ENCODE measurements at places on chromosomes 4 and X.

DNA sequence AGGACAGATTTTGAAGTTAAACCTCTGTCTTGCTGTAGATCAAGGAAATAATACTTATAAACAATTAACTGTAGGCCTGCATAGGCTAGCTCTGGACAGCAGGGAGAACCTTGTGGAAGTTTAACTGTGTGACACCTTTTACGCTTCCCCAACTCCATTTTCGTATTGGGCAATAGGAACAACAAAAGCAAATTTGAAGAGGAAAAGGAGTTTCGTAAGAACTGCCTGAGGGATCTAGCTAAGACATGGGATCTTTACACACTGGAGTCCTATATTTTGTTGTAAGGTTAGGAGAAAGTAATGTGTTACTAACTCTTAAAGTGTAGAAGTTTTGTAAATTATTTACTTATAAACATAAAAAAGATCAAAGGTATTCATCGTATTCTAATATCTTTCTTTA is 324.9 kb upstream of the CASK start:
- DNase-seq, result no peak

DNA sequence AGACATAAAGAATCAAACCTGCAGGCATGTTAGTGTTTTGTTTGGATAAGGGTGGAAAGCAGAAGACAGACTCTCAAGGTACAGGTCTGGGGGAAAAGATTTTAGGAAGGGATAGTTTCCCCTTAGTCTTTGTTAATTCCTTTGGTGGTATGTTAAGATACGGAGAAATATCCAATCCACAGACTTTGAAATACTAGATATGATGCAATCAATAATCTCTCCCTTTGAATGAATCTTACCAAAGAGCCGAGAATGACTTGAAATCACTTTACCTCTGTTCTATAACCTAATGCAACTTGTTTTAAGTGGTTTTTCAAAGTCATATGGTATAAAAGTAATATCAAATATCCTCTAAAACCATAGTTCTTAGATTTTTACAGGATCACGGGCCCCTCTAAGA is 5.3 kb upstream of the BDH2 start:
- no peak for DNase-seq

DNA sequence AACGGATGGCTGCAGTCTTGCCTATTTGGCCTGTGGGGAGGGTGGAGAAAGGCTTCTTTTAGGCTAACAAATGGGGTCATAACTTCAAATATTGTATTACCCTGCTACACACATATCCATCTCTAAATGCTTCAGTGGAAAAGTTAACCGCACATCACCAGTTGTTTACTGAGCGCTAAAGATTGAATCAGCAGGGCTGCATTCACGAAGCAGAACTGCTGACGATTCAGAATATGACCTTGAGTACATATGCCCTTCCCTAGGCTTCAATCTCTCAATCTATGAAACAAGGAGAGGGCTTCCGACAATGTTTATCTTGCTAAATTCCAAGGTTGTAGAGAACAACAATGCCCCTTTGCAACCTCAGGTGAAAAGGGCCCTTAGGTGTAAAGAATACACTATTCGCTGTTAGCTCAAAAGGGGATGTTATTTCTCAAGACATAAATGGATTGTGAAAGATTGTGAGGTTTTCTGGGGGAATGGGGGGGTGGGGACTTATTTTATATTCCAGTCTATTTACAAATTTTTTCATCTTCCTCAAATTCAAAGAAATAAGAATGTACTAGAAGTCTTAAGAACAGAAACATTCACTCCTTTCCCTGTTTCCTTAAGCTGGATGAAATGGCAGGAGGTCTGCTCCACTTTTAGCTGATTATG is 2.6 kb upstream of the ATP6AP2 start:
- DNase-seq, result no peak

DNA sequence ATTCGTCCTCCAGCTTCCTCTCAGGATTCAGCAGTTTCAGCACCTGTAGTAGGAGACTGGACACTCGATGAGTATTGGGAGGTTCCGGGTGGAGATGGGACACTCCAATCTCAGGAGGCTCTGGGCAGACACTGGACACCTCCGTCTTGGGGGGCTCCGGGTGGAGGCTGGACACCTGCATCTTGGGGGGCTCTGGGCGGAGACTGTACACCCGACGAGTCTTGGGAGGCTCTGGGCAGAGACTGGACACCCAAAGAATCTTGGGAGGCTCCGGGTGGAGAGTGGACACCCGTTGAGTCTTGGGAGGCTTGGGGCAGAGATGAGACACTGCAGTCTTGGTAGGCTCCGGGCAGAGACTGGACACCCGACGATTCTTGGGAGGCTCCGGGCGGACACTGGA is 28.7 kb upstream of the LANCL3 start:
- DNase-seq, result no peak

GRCh38 chr4:185189606-185190305 is 14.0 kb downstream of the CFAP97 start:
- DNase-seq, result no peak

All from NCI-H2171 treated with DMSO at 0.1 percent for 48 hours (cell line).